ENCODE measurements at places on chromosomes 11 and 22.

GRCh38 chr11:112177589-112177988 is 2.3 kb downstream of the BCO2 start:
- DNase-seq, result no peak

DNA sequence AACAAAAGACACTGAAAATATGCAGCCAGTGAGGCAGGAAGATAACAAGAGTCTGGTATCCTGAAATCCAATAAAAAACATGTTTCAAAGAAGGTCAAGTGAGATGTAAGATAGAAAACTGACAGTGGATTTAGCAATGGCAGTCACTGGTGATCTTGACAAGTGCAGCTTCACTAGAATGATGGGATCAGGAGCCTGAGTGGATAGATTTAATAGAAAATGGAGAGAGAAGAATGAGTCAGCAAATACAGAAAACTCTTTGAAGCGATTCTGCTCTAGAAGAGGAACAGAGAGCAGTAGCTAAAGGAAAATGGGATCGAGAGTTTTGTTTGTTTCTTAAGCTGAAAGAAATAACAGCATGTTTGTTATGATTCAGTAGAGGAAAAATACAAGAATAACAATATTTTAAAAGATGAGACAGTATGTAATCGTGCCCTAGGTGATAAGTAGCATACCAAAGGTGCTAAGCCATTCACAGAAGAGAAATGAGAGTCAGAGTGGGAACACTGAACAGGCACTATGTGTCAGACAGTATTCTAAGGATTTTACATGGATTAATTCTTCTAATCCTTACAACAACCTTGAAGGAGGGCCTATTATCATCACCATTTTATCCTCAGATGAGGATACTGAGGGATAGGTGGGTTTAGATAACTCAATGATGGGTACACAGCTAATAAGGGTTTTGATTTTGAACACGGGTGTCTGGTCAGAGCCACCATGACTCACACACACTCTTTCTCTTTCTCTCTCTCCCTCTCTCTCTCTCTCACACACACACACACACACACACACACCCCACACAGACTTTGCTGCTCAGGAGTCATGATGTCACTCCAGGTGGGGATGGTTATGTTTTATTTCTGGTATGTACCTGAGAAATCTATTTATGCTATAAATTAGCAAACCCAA is 36.3 kb downstream of the MRE11 start:
- DNase-seq, result no peak

- DNase-seq, result no peak
Measured at GRCh38 chr22:47011131-47011858, 248.8 kb downstream of the TBC1D22A start.

DNA sequence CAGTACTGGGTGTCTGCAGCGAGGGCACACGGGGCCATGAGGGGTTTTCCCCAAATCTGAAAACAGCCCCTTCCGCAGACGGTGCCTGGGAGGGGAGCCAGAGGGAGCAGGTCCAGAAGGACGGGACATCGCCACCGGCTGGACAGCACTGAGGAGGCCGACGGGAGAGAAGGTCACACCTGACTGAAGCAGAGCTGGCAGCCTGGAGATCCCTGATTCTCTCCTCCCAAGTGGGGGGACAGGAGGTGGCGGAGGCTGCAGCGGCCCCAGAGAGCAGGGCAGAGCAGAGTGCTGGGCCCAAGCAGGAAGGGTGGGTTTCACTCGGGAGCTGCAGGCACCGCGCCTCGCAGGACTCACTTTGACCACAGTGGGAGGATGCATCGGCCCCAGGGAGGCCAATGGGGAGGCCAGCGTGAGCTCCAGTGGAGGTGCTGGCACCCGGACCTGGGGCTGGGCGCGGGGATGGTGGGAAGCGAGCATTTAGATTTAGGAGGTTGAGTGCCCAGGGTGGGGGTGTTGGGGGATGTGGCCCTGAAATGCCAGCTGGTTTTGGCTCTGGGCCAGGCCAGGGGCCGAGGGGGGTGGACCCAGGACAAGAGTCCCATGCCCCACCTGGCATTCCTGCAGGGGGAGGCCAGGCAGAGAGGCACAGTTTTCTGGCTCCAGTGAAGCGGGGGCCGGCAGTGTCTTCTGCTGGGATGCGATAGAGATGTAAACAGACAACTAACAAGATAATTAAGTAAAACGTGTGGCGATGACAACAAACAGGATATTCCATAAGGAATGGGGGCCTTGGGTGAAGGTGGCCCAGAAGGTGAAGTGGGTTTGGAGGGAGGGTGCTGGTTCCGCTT is 92.3 kb upstream of the FGF3 start:
- DNase-seq, result no peak

DNA sequence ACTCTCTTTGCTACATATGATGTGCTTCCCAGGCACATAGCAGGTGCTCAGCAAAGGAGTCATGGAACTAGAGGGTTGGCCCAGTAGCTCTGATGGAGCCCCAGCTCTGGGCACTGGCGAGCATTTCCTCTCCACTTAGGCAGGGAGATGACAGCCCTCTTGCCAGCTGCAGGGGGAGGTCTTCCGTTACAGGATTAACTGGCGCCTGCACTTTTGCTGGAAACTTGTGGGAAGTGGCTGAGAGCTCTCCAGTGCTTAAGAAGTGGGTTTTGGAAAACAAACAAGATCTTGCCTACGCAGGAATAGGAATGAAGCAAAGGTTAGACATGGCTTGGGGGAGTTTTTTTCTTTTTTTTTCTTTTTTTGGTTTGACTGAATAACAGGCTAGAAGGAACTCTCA is 75.5 kb downstream of the MICAL2 start:
- peak; percentile 4 for DNase-seq

GRCh38 chr11:67027943-67028542 is 5.1 kb downstream of the SYT12 start:
- no peak for DNase-seq

DNA sequence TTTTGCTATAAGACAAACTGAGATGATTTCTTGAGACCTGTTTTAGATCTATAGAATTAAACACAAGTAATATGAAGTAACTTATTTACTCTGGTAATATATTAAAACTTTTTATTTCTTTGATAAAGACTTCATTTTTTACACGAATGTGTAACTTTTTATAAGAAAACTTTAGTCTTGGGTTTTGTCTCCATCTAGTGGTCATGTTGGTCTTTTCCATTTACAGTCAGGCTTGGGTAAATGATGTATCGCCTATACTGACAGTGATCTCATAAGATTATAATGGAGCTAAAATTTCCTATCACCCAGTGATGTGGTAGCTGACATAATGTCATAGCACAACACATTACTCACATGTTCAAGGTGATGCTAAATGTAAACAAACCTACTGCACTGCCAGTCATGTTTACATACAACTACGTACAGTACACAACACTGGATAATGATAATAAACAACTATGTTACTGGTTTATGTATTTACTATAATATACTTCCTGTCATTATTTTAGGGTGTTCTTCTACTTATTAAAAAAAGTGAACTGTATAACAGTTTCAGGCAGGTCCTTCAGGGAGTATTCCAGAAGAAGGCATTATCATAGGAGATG is 7.5 kb upstream of the C11orf97 start:
- peak; percentile 73 for DNase-seq

- DNase-seq, result no peak
Measured at GRCh38 chr22:32828150-32828549, 26.6 kb downstream of the TIMP3 start.

DNA sequence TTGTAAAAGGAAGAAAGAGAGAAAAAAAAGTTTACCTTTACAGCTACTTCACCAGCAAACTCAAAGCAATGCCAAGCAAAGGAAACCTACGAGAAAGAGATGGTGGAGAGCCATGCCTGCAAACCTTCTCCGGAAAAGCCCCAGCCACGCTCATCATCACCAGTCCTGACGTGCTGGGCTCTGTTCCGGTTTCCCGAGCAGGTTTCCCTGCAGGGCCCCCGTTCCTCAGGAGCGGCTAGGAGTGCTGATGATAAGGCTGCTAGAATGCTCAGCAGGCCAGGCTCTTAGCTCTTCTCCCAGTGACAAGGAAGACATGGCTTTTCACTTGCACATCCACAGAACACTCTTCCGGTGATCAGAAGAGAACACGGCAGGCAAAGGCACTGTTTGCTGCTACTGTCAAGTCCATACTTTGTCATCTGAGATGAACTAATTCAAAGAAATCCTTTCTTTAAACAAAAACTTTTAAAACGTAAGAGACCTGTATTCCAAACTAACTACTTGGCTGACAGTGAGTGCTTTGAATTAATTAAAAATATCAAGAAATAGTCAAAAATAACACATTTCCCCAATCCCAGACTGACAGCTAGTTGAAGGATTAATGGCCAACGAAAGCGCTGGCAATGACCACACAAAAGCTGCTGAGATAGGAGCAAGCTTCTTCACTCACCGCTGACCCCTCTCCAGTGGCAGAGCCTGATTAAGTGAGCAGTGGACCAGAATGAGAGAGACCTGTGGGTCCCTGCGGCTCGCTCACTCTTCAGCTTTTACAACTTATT is 35.8 kb downstream of the DUSP8 start:
- no peak for DNase-seq

GRCh38 chr22:26718905-26719304 is 61.5 kb downstream of the MIAT start:
- DNase-seq, result no peak

DNA sequence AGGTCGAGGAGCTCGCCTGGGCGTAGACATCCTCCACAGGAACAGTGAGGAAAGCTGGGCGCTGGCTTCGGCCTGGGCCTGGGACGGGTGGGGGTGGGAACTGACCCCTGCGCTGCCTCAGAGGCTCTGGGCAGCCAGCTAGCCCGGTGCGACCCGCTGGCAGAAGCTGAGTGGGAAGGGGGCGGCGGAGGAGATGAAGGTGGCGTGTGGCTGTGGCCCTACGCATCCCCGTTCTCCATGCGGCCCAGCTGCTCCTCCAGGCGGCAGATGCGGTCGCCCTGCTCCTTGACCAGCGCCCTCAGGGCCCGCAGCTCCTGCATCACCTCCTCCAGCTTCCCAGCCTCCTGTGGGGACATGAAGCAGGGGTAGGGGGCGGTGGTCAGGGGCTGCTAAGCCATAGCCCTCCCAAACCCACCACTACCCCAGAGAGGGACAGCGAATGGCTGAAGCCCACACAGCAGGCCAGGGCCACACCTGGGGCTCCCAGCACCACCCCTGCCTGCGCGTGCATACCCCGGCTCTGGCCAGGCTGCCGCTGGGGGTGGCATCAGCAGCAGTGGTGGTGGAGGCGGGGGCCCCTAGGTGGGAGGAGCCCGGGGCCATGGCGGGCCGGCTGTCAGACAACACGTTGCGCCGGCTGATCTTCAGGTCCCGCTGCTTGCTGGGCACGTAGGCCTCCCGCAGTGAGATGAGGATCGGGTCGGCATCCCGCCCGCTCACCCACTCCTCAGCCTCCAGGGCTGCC is 848 bp upstream of the PTPRCAP start:
- no peak for DNase-seq

DNA sequence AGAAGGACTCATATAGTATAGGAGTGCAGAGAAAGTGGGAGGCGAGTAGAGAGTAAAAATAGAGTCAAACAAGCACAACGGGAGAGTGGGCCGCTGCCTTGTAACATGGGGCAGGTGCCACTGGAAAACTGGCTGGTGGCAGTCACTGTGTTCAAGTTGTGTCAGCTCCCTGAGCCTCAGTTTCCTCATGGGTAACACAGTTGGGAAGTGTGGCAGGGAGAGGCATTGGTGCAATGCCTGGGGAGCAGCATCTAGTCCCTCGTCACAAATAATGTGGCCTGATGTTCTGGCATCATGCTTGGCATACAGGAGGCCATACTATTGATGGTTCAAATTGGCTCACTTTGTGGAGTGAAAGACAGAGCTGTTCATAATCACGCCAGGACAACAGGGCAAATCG is 78.9 kb upstream of the SPON1 start:
- no peak for DNase-seq

DNA sequence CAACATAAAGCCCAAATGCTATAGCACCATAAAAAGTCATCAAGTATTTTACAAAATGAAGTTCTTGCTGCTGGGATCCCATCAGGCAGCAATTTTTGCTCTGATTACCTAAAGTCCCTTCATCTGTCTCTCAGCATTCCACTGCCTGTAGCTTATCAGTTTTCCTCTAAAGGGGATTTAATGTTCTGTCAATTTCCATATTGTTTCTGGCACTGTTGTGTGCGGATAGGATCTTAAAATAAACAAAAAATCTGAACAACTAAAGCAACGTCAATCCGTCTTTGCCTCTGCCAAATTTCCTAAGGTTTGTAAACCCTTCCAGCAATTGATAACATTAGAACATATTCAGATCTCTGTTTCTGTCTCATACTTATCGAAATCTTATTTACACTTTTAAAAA is 1126.3 kb upstream of the RAG2 start:
- no peak for DNase-seq

DNA sequence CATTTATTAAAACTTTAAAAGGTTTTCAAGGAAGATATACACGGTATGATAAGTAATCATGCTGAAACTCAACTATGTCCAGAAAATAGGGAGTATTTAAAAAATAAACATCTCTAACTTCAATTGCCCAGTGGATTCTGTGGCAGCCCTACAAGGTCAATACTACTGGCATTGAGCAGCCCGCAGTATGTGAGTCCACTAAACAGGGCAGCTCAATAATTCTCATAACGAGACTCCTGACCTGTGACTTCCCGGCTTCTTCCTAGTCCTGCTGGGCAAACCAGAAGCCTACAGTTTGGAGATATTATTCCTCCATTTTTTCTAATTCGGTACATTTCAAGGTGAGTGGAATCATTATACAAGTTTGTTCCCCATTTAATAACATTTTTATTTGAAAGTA is 580.5 kb upstream of the CCDC90B start:
- DNase-seq, result no peak

- DNase-seq, result no peak
Measured at GRCh38 chr22:45240104-45240809, 437 bp downstream of the KIAA0930 start.

DNA sequence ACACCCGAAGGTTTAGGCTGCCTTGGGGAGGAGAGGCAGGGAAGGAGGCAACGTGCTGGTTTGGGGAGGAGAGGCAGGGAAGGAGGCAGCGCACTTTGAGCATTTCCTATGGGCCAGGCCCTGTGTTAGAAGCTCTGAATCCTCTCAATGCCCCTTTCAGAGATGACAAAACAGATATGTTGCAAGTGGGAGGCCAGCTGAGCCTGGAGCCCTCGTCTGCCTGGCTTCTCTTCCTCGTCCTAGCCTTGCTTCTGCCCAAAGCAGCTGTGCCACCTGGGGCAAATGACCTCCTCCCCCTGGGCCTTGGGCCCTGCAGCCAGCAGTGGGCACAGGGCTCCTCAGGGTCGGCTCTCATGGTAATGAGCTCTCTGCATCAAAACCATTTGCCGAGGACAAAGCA is 15.3 kb upstream of the LRRC32 start:
- no peak for DNase-seq

DNA sequence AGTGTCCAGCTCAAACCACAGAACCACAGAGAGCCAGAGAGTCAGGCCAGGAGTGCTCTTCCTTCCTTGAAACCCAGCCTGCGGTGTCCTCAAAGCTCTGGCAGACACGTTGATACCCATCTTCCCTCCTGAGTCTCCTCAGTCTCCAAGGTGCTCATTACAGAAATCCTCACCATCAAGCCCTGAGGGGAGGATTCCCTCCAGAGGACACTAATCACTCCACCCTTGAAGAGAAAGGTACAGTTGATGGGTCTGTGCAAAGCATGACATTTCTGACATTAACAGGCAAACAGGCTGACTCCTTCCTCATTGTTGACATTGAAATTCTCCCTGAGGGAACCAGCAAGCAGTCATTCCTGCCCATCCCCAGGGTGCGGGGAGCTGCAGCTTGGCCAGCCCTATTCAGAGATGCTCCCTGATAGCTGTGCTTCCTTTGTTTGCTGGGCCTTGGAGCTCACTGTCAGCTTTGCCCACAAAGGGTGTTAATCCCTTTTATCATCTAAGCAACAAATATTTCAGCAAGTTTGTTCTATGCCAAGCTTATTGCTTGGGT is 101.7 kb upstream of the CSNK2A3 start:
- no peak for DNase-seq
